Central memory CD8-positive, alpha-beta T cell (primary cell): ENCODE measurements at places on chromosomes 3 and 15.

- H3K4me1 ChIP-seq = peaks cover 33% of the 10 kb centered on the region
- peak overlapping the region; percentile 94 for H3K4me3 ChIP-seq
- H3K36me3 ChIP-seq = peaks cover 17% of the 10 kb centered on the region
- H3K27me3 ChIP-seq = no peaks in the 10 kb centered on the region
- DNase-seq = no peak
These were observed 452 bp downstream of the BBX start for GRCh38 chr3:107523289-107523538.

GRCh38 chr3:73094129-73094528 is 32.7 kb downstream of the EBLN2 start:
- H3K36me3 ChIP-seq = no peaks in the 10 kb centered on the region
- H3K27me3 ChIP-seq = peaks cover 6% of the 10 kb centered on the region
- no peak overlapping the region for H3K27ac ChIP-seq
- H3K4me1 ChIP-seq = no peaks in the 10 kb centered on the region

- no peak overlapping the region for H3K4me3 ChIP-seq
- no peak for DNase-seq
- H3K36me3 ChIP-seq = peaks cover 5% of the 10 kb centered on the region
- no peaks in the 10 kb centered on the region for H3K27me3 ChIP-seq
- no peak overlapping the region for H3K27ac ChIP-seq
- H3K4me1 ChIP-seq = peaks cover 11% of the 10 kb centered on the region
These were observed 475.1 kb downstream of the SHQ1 start for GRCh38 chr3:72373139-72373538.

- no peak overlapping the region for H3K27ac ChIP-seq
- H3K4me1 ChIP-seq = no peaks in the 10 kb centered on the region
- no peaks in the 10 kb centered on the region for H3K36me3 ChIP-seq
These were observed 12.5 kb downstream of the ZPLD1 start for GRCh38 chr3:102447272-102447671.

DNA sequence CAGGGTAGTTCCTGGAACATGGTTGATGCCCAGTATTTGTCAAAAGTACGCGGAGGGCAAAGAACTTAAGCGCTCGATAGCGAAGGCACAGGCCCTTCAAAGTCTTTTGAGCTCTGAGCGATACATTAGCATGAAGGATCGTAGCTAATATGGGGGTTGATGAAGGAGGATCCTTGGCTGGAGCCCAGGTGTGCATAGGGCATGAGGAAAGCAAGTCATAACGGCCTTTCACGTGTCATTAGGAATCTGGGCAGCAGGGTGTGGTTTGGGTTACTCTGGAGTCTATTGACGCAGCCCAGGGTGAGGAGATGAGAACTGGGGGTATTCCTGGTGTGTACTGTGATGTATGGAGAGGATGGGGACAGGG is 31.7 kb downstream of the SPINK8 start:
- H3K27ac ChIP-seq = peak overlapping the region; percentile 57
- peaks cover 38% of the 10 kb centered on the region for H3K4me1 ChIP-seq
- peaks cover 15% of the 10 kb centered on the region for H3K36me3 ChIP-seq
- H3K4me3 ChIP-seq = peak overlapping the region; percentile 95

DNA sequence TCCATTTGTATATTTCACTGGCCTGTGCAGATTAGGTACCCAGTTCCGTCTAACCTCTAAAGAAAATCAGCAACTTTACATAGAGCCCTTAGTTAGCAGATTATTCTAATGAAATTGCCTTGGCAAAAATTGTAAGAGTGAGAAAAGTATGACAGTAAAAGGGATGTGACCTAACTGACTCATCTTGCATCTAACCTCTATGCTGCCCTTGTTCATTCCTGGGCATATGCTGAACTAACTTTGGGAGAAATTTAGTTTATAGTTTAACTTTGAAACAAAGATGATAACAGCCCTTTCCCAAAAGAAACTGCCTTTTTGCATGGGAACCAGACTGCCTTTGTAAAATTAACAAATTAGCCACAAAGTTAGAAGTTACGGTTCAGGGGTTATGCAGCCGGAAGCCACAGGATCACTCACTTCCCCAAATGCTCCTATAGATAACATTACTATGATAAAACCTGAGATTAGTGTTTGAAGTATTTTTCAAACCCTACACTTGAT is 839.8 kb upstream of the ALCAM start:
- no peak overlapping the region for H3K4me3 ChIP-seq
- no peaks in the 10 kb centered on the region for H3K36me3 ChIP-seq
- H3K4me1 ChIP-seq = no peaks in the 10 kb centered on the region
- no peak for DNase-seq
- no peak overlapping the region for H3K27ac ChIP-seq
- peaks cover 8% of the 10 kb centered on the region for H3K27me3 ChIP-seq

GRCh38 chr15:38085114-38085513 is 150.7 kb downstream of the TMCO5A start:
- peaks cover 16% of the 10 kb centered on the region for H3K4me1 ChIP-seq
- no peaks in the 10 kb centered on the region for H3K36me3 ChIP-seq
- H3K4me3 ChIP-seq = peak overlapping the region; percentile 1
- H3K27me3 ChIP-seq = no peaks in the 10 kb centered on the region
- H3K27ac ChIP-seq = no peak overlapping the region

- no peak overlapping the region for H3K27ac ChIP-seq
- H3K4me1 ChIP-seq = peaks cover 54% of the 10 kb centered on the region
- H3K4me3 ChIP-seq = no peak overlapping the region
- peaks cover 2% of the 10 kb centered on the region for H3K36me3 ChIP-seq
These were observed 112.7 kb downstream of the SLCO3A1 start for GRCh38 chr15:91966194-91966552.

GRCh38 chr3:112472691-112473090 is 26.6 kb downstream of the BTLA start:
- H3K36me3 ChIP-seq = peaks cover 10% of the 10 kb centered on the region
- H3K4me1 ChIP-seq = peaks cover 59% of the 10 kb centered on the region
- no peaks in the 10 kb centered on the region for H3K27me3 ChIP-seq

GRCh38 chr3:158789592-158789991 is 12.3 kb upstream of the MFSD1 start:
- H3K27me3 ChIP-seq = no peaks in the 10 kb centered on the region
- no peak overlapping the region for H3K27ac ChIP-seq
- no peaks in the 10 kb centered on the region for H3K36me3 ChIP-seq
- peaks cover 5% of the 10 kb centered on the region for H3K4me1 ChIP-seq

GRCh38 chr3:52507359-52507758 is 12.2 kb downstream of the STAB1 start:
- H3K4me1 ChIP-seq = no peaks in the 10 kb centered on the region
- no peak overlapping the region for H3K27ac ChIP-seq
- no peak for DNase-seq
- H3K27me3 ChIP-seq = no peaks in the 10 kb centered on the region
- no peak overlapping the region for H3K4me3 ChIP-seq

DNA sequence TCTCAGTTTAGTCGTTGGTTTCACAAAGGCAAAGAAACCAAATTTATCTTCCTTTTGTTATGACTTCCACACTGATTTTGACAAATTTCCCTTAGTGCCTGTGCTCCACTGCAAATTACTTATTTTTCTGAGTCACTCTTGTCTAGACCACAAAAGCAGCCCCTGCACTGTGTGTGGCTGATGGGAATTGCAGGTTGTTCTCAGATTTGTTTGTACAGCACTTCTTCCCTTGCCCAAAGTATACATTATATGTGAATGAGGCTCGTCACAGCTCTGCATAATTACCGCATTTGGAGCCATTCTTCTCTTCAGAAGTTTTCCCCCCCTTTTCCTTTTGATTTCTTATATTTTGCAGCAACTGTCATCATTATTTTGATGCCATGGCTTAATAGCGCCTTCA is 354.2 kb upstream of the IL12A start:
- DNase-seq = no peak
- no peaks in the 10 kb centered on the region for H3K4me1 ChIP-seq
- no peaks in the 10 kb centered on the region for H3K27me3 ChIP-seq
- no peaks in the 10 kb centered on the region for H3K36me3 ChIP-seq
- no peak overlapping the region for H3K4me3 ChIP-seq

DNA sequence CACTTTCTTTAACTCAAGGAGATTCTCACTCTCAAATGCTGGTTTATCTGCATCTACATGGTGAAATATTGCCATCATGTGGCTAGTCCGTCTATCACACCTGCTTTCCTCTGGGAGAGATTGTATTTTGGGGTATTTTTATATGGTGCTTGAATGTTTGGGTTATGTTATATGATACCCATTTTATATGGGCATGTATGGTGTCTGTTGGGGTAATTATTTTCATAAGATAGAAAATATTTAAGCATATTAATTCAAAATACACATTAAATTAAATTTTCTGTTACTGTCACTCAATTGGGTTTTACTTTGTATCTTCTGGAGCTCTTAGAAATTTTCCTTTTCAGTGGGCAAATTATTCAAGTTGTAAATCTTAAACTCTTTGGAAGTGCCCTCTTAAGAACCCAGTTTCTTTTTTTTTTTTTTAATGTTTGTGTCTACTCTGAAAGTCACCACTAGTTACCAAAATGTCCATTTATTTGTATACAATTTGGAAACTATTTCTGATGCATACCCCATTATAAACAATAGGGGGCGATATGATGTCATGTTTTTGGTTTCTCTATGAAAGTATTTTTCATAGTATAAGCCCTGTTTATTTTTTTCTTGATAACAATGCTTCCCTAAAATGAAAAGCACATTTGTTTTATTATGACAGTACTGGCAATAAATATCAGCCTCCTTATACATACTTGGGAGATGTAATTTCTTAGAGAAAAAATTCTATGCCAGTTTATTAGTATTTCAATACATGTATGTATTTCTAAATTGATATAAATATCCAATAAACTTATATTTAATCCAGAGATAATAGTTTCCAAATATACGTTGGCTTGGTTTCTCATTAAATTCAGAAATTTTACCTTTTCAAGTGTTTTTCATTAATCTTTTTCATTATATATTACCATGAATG is 36.1 kb upstream of the PLSCR5 start:
- no peak for DNase-seq
- no peaks in the 10 kb centered on the region for H3K4me1 ChIP-seq
- H3K4me3 ChIP-seq = no peak overlapping the region
- no peaks in the 10 kb centered on the region for H3K36me3 ChIP-seq

GRCh38 chr3:126900859-126901540 is 81.9 kb upstream of the PLXNA1 start:
- H3K27ac ChIP-seq = peak overlapping the region; percentile 4
- no peak overlapping the region for H3K4me3 ChIP-seq
- no peaks in the 10 kb centered on the region for H3K27me3 ChIP-seq
- no peak for DNase-seq

- H3K4me3 ChIP-seq = no peak overlapping the region
- H3K36me3 ChIP-seq = no peaks in the 10 kb centered on the region
- no peaks in the 10 kb centered on the region for H3K27me3 ChIP-seq
- no peaks in the 10 kb centered on the region for H3K4me1 ChIP-seq
- H3K27ac ChIP-seq = no peak overlapping the region
These were observed 154.3 kb downstream of the ARPP21 start for GRCh38 chr3:35793667-35794066.

DNA sequence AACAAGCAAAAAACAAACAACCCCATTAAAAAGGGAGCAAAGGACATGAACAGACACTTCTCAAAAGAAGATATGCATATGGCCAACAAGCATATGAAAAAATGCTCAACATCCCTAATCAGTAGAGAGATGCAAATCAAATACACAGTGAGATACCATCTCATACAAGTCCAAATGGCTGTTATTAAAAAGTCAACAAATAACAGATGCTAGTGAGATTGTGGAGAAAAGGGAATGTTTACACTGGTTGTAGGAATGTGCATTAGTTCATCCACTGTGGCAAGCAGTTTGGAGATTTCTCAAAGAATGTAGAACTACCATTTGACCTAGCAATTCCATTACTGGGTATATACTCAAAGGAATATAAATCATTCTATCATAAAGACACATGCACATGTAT is 44.5 kb downstream of the RIOX2 start:
- no peak overlapping the region for H3K4me3 ChIP-seq
- DNase-seq = no peak
- H3K27ac ChIP-seq = no peak overlapping the region
- H3K36me3 ChIP-seq = peaks cover 3% of the 10 kb centered on the region
- no peaks in the 10 kb centered on the region for H3K4me1 ChIP-seq

- H3K4me1 ChIP-seq = no peaks in the 10 kb centered on the region
- no peak for DNase-seq
- no peak overlapping the region for H3K4me3 ChIP-seq
These were observed 315.7 kb upstream of the WNT5A start for GRCh38 chr3:55802816-55803215.

DNA sequence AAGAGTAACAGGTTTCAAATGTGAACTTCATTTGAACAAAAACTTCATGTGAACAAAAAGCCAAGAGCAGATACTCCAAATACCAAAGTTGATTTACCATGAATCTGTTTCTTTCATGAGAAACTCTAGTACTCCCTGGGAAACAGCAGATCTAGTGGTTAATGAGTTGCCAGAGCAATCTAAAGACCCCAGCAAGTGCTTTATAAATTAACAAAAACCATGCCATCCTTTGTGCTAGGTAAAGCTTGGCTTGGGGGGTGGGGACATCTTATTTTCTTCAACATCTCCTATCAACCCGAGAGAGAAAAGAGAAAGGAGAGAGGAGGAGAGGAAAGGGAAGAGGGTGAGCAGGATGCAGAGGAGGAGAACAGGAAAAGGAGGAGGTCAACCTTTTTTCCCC is 100.7 kb downstream of the TBL1XR1 start:
- H3K4me1 ChIP-seq = peaks cover 47% of the 10 kb centered on the region
- no peak for DNase-seq
- H3K4me3 ChIP-seq = no peak overlapping the region
- peak overlapping the region; percentile 85 for H3K27ac ChIP-seq
- H3K36me3 ChIP-seq = peaks cover 6% of the 10 kb centered on the region

GRCh38 chr15:29454506-29454905 is 184.9 kb upstream of the NSMCE3 start:
- no peak overlapping the region for H3K4me3 ChIP-seq
- no peak overlapping the region for H3K27ac ChIP-seq
- H3K4me1 ChIP-seq = peaks cover 10% of the 10 kb centered on the region
- peaks cover 15% of the 10 kb centered on the region for H3K27me3 ChIP-seq

GRCh38 chr3:77618686-77619085 is 578.8 kb downstream of the ROBO2 start:
- no peak overlapping the region for H3K4me3 ChIP-seq
- no peak for DNase-seq
- no peaks in the 10 kb centered on the region for H3K27me3 ChIP-seq
- no peaks in the 10 kb centered on the region for H3K36me3 ChIP-seq
- no peak overlapping the region for H3K27ac ChIP-seq

- peaks cover 57% of the 10 kb centered on the region for H3K4me1 ChIP-seq
- peaks cover 8% of the 10 kb centered on the region for H3K36me3 ChIP-seq
- H3K27me3 ChIP-seq = no peaks in the 10 kb centered on the region
- no peak overlapping the region for H3K4me3 ChIP-seq
- H3K27ac ChIP-seq = no peak overlapping the region
These were observed 10.8 kb downstream of the PLXND1 start for GRCh38 chr3:129595544-129596193.

- peak overlapping the region; percentile 78 for H3K4me3 ChIP-seq
- no peaks in the 10 kb centered on the region for H3K27me3 ChIP-seq
- DNase-seq = no peak
- peaks cover 21% of the 10 kb centered on the region for H3K4me1 ChIP-seq
- H3K27ac ChIP-seq = peak overlapping the region; percentile 87
- H3K36me3 ChIP-seq = peaks cover 27% of the 10 kb centered on the region
These were observed 989 bp upstream of the PPIB start for GRCh38 chr15:64163659-64164362.
